ENCODE measurements at places on chromosomes 6 and 20.

- no peak for DNase-seq
Measured at GRCh38 chr6:121879149-121879548, 443.7 kb downstream of the GJA1 start.

DNA sequence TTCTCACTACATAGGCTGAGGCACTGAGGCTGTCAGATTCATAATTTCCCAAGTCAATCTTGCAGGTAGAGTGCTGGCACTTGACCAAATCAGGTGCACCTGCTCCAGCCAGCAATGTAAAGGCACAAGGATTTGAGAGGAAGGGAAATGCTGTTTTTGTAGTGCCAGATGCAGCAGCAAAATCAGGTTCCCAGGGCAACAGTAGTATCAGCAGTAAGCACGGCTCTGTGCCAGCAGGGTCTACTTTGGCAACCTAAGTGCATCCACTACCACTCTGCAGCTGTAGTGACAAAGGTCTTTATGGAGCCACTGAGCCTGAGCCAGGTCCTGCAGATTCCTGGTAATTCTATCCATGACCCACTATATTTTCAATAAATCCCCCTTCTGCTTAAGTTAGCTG lies 329.5 kb downstream of the TPBG start:
- DNase-seq, result no peak

DNA sequence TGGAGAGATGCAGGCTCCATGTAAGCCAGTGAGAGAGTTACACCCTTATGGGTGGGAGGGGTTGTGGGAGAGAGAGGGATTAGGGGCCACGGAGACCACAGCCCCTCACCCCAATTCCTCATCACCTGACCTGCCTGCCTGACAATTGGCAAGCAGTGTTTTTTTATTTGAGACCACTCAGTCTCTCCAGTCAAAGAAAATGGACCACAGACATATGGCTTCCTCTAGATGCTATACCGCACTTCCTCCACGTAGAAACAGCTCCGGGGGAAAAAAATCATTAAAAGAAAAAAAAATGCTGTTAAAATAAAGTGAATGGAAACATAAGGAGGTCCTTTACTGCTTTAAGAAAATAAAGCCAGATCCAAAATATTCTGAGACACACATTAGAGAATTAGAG lies 152.7 kb downstream of the MYLK4 start:
- no peak for DNase-seq

DNA sequence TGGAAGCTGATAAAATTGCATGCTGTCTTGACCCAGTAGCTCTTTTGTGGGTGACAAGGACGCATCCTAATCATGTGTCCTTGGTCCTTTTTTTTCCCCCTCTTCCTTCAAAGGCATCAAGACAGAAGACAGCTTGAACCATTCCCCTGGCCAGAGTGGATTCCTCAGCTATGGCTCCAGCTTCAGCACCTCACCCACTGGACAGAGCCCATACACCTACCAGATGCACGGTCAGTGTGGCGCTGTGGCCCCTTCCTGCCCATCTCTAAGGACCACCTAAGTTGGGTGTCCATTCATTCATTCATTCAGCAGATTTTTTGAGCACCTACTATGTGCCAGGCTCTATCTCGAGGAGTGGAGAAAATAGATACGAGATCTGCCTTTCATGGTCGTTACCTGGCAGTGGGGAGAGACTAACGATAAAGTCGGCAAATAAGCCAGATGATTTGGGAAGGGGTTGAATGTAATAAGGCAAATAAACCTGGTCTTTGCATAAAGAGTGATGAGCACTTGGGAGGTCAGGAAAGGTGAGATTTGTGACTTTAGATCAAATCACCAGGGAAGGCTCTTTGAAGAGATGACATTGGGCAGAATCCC lies 121.5 kb downstream of the EYA2 start:
- DNase-seq, result no peak

GRCh38 chr6:26215585-26216358 lies 128.5 kb downstream of the HFE start:
- DNase-seq, result no peak

All from stimulated activated CD8-positive, alpha-beta memory T cell treated with anti-CD3 and anti-CD28 coated beads, Interleukin-15, amount 100 ng/mL, for 24 hours (primary cell).